Osteoblast (primary cell): ENCODE measurements at places on chromosomes 2 and 18. TPM values are rescaled to one million over a fixed set of nuclear protein-coding genes. Genes with fewer than 3 reads are reported as not detected.

SLC11A1 gene
- 0.29 and 0.36 TPM in 2 replicates for total RNA-seq

POLR1B gene
- total RNA-seq, result 10.5 and 10.9 TPM in 2 replicates

CXCR2 gene
- total RNA-seq, result not detected in 2 replicates

- DNase-seq, result no peak
- H3K4me1 ChIP-seq, result no peaks in the 10 kb centered on the region
- H3K27ac ChIP-seq, result no peak overlapping the region
- H3K4me3 ChIP-seq, result no peak overlapping the region
- no peaks in the 10 kb centered on the region for H3K36me3 ChIP-seq
Measured at GRCh38 chr2:35228584-35228983, 1127.0 kb upstream of the CRIM1 start.

DNA sequence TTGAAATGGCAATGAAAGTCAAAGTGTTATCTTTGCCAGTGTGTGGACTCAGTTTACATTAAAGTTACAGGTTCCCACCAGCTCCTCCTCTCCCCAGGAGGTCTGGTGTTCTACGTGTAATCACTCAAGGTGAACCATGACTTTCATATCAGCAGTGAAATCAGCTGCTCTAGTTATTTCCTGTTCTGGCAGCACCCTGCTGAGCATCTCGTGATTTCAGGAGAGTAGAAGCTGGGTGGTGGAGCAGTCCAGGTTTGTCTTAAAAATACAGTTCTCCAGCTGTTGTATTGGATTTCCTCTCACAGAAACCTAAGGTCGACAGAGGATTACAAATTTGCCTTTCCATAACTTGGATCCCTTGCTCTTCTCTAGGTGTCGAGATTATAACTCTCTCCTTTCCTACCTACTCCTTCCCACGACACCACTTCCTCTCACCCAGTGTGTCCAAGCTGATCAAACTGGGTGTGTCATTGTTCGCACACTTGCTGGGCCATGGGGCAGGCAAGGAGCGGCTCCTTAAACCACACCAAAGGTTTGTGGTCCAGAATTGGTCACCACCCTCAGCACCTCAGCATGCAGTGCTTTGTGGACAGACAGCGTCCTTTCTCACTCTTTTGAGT, 13.0 kb upstream of the ARHGAP25 start:
- no peaks in the 10 kb centered on the region for H3K36me3 ChIP-seq
- H3K4me1 ChIP-seq, result no peaks in the 10 kb centered on the region
- no peak overlapping the region for H3K4me3 ChIP-seq
- no peak for DNase-seq

DNA sequence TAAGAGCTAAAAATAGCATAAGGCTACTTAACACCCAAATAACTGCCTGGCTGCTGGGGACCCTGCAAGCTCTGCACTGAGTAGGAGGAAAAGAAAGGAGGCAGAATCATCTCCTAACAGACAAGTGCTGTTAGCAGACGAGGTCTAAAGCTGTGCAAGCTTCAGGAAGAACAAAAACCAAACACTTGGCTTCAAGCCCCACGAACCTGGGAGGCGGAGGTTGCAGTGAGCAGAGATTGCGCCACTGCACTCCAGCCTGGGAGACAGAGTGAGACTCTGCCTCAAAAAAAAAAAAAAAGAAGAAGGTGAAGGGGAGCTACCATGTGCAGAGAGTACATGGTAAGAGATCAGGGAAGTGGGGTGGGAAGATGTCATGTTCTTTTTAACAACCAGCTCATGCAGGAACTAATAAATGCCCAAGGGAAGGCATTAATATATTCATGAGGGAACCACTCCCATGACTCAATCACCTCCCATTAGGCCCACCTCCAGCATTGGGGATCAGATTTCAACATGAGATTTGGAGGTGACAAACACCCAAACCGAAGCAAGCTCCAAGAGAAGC, 28.8 kb upstream of the INO80C start:
- no peak for DNase-seq
- peak overlapping the region; percentile 15 for H3K4me3 ChIP-seq
- no peaks in the 10 kb centered on the region for H3K27me3 ChIP-seq

- H3K27ac ChIP-seq, result no peak overlapping the region
- peaks cover 3% of the 10 kb centered on the region for H3K4me1 ChIP-seq
- H3K4me3 ChIP-seq, result no peak overlapping the region
- no peaks in the 10 kb centered on the region for H3K27me3 ChIP-seq
- no peaks in the 10 kb centered on the region for H3K36me3 ChIP-seq
Measured at GRCh38 chr2:227177592-227178336, 13.3 kb downstream of the COL4A3 start.

DNA sequence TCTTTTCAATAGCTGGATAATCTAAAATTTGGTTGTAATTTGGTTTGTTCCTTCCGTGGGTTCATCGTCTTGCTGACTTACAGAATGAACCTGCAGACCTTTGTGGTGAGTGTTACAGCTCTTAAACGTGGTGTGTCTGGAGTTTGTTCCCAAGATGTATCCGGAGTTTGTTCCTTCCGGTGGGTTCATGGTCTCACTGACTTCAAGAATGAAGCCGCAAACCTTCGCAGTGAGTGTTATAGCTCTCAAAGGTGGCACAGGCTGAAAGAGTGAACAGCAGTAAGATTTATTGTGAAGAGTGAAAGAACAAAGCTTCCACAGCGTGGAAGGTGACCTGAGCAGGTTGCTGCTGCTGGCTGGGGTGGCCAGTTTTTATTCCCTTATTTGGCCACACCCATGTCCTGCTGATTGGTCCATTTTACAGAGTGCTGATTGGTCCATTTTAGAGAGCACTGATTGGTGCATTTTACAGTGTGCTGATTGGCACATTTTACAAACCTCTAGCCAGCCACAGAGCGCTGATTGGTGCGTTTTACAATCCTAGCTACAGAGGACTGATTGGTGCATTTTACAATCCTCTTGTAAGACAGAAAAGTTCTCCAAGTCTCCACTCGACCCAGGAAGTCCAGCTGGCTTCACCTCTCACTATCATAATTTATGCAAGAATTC, 16.6 kb downstream of the RALB start:
- no peak overlapping the region for H3K27ac ChIP-seq
- no peak overlapping the region for H3K4me3 ChIP-seq
- no peak for DNase-seq
- peaks cover 3% of the 10 kb centered on the region for H3K4me1 ChIP-seq

- H3K36me3 ChIP-seq, result no peaks in the 10 kb centered on the region
- H3K27me3 ChIP-seq, result peaks cover 62% of the 10 kb centered on the region
- H3K27ac ChIP-seq, result no peak overlapping the region
Measured at GRCh38 chr2:95026471-95027368, 1.2 kb downstream of the MAL start.

- peak; percentile 82 for DNase-seq
- H3K36me3 ChIP-seq, result no peaks in the 10 kb centered on the region
- H3K27me3 ChIP-seq, result peaks cover 3% of the 10 kb centered on the region
- no peak overlapping the region for H3K27ac ChIP-seq
- H3K4me1 ChIP-seq, result peaks cover 3% of the 10 kb centered on the region
- no peak overlapping the region for H3K4me3 ChIP-seq
Measured at GRCh38 chr2:128228894-128229293, 89.8 kb downstream of the HS6ST1 start.

DNA sequence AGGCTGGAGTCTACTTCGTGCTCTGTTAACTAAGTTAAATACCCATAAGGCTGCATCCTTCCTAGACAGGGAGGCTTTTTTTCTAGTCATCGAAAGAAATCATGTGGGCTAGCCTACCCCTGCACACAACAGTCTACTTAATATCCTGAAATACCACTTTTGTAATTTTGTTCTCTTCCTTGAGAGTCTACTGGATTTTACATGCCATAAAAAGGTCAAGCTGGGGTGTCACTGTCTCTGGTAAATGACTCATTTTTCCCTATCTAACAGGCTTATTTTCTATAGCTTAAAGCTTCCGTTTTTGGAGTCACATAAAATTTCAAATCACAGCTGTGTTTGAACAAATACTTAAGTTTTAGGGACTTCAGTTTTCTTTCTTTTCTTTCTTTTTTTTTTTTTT, 10.7 kb upstream of the STAM2 start:
- DNase-seq, result no peak
- H3K27ac ChIP-seq, result no peak overlapping the region
- H3K27me3 ChIP-seq, result peaks cover 5% of the 10 kb centered on the region
- no peaks in the 10 kb centered on the region for H3K4me1 ChIP-seq
- H3K36me3 ChIP-seq, result no peaks in the 10 kb centered on the region

DNA sequence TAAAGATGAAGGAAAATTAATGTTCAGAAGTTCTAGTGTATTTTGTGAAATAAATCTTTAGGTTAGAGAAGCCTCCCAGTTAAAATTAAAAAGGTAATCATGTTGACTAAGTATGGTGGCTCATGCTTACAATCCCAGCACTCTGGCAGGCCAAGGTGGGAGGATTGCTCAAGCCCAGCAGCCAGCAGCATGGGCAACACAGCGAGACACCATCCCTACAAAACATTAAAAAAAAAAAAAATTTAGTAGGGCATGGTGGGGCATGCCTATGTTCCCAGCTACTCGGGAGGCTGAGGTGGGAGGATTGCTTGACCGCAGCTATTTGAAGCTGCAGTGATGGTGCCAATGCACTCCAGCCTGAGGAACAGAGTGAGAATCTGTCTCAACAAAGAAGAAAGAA, 17.9 kb downstream of the XPO1 start:
- H3K27ac ChIP-seq, result no peak overlapping the region
- no peak for DNase-seq
- peaks cover 2% of the 10 kb centered on the region for H3K4me1 ChIP-seq
- H3K4me3 ChIP-seq, result no peak overlapping the region
